DMS79 (cell line): ENCODE measurements at places on chromosomes 6 and 20.

DNA sequence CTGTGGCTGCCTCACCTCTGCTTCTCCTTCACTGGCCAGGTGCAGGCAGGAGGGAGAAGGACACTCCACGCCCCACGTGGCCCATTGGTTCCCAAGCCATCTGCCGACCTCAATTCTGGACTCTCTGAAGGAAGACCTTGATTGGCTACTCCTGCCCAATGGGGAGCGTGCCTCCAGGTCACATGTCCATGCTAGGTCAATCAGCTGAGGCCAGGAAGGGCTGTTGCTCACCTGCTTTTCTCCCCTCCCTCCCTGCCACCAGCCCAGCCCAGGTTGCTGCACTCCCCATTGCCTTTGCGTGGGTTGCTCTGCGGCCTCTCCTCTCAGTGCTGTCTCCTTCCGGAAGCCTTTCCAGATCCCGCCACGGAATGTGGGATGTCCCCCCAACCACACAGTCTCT, 21.9 kb upstream of the CDH4 start:
- no peak for DNase-seq

GRCh38 chr20:46703435-46703834, 6.0 kb upstream of the SLC2A10 start:
- DNase-seq = no peak

DNA sequence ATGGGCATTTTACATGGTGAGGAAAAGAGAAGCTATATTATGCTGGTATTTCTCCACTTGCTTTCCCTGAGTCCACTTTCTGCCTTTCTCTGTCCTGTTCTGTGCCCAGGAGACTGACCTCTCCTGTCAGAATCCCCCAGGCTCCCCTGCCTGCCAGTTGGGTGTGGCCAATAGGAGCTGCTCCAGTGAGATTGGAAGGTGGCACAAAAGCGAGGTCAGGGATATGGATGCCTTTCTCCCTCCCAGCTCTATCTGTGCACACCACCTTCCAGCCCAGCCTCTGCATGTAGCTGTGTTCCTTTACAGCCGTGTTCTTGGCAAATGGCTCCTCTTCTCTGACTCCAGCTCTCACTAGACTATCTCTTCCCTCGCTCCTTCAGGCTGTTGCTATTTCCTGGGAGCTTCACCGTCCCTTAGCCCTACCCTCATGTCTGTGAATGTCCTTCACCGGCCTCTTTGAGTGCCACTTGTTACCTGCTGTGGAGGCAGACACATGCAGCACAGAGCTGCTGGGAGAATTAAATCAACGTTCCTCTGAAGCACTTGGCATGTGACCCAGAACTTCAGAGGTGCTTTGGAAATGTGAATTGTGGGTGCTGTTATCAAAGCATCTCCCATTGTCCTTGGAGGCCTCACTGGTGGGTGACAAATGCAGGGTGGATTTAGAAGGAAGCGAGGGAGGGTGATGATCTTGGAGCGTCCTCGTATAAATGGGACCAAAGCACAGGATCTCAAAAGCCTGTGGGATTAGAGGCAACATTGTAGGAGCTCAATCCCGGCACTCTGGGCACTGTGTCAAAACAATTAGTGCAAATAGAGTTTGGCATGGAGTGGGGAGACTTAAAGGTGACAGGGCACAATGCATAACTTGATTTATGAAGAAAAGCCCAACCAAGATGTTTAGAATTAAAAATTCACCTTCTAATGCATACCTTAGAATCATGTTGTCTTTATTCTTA, 28.9 kb upstream of the RALGAPA2 start:
- peak; percentile 51 for DNase-seq

- DNase-seq = no peak
These were observed 34.6 kb downstream of the KCNS1 start for GRCh38 chr20:45066372-45066771.

GRCh38 chr6:159677506-159678165, 15.4 kb downstream of the SOD2 start:
- DNase-seq = no peak

GRCh38 chr6:23681743-23682142, 444.3 kb upstream of the NRSN1 start:
- no peak for DNase-seq

DNA sequence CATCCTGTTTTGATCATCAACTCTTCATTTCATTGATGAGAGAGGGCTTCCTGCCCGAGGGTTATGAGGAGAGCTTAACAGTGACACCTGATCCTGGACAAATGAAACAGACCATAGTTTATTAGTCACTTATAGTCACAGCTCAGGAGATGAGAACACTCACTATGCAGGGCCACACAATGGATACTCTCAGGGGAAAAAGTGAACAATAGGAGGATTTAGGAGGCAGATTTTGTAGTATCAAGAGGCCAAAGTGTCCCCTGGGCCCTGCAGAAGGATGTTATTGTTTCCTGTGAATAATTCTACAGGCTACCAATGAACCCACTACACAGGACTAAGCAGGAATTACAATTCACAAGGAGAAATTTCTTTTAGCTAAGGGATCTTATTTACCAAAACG, 772.8 kb upstream of the MAN1A1 start:
- DNase-seq = no peak

DNA sequence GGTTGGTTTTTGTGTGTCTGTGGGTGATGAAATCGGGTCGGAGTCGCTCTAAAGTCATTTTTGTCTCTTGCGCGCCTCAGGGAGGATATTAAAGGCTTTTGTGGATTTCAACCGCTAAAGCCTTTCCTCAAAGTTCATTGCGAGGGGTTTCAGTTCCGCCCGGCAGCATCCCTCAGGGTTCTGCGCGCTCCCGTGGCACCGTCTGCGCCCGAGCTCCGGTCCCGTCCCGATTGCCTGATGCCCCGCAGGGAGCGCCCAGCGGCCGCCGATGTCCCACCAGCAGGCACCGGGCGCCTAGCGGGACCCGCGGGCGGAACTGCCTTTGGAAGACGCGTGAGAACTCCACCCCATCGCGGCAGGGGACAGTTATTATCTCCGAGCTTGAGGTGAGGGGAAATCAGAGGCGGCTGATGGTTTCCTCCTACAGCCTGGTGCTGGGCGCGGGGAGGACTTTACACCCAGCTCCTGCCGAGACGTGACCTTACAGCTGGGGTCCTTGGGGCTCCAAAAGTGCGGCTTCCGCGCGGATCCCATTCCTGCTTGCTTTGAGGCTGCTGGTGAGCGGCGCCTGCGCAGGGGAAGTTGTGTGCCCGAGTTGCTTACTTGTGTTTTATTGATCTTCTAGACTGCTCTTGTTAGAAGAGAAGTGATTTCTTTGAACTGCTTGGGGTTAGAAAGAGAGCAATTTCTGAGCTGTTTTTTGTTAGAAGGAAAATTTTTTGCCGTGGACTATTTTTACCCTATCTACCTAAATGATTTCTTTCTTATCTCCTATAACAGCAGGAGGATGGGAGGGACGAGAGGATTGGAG, 27.1 kb downstream of the ULBP1 start:
- no peak for DNase-seq

- DNase-seq = no peak
These were observed 478.2 kb upstream of the CITED2 start for GRCh38 chr6:139852488-139853140.

DNA sequence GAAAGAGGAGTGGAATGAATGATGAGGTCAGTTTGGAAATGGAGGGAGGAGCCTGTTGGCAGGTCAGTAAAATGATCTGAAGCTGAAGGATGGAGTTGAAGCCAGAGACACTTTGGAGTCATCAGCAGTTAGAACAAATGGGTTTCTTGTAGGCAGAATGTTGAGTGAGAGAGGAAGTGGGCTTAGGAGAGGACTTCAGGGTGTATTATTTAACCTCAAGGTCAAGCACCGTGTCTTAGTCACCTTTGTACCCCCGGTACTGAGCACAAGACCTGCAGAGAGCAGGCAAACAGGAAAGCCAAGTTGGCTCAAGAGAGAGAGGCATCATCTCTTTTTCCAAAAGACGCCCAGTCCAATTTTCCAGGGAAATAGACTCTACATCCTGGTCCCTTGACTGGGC, 23.3 kb downstream of the C20orf173 start:
- no peak for DNase-seq

DNA sequence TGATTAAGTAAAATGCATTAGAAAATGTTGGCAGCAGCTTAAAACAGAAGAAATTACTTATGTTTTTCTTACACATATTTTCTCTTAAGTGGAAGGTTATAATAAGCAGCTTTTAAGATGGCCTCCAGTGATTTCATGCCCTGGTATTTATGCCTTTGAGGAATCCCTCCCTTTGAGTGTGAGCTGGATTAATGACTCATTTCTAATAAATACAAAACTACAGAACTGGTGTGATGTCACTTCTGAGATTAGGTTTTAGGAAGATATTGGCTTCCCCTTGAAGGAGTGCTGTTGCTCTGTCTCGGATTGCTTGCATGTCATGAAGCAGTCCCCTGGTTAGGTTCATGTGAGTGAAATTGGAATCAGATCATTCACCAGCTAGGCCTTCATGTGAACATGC, 143.2 kb upstream of the EPHA7 start:
- DNase-seq = no peak

GRCh38 chr20:16048876-16049275, 524.4 kb downstream of the KIF16B start:
- no peak for DNase-seq

DNA sequence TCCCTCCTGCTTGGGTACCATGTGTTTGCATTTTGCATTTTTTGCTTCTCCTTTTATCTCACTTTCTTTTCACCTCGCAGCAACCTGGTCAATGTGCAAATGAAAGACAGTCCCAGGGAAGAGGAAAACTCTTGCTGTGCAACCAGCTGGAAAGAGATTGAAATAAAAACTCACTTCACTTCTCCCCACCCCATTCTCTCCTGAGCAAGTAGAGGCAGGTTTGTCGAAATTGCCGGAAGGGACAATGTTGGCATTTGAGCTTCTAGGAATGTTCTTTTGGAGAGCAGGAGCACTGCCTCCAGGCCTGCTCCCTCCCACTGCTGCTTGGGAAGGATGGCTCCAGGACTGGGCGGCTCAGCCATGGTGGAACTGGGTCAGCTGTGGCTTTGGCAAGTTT, 30.6 kb downstream of the KCNG1 start:
- no peak for DNase-seq

GRCh38 chr20:33893314-33893713, 82.2 kb downstream of the CHMP4B start:
- no peak for DNase-seq
